DMS 273 treated with DMSO at 0.1 percent for 48 hours (cell line): ENCODE measurements at places on chromosomes 11 and 22.

DNA sequence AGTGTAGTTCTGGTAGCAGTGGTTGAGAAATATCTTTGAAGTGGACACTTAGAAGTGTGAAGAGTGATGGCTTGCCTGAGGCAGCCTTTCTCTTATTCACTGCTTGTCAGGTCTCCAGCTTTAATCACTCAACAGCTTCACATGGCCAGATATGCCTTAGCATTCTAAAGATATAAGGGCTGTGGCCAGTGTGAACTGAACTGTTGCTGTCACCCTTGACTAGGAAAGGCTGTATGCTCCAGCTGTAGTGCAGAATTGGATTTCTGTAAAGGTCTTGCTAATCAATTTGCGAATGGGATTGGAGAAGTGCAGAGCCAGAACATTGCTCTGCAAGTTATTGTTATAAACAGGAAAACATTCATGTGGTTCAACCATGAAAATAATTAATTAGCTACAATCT is 266.7 kb downstream of the TMEM135 start:
- DNase-seq = no peak

DNA sequence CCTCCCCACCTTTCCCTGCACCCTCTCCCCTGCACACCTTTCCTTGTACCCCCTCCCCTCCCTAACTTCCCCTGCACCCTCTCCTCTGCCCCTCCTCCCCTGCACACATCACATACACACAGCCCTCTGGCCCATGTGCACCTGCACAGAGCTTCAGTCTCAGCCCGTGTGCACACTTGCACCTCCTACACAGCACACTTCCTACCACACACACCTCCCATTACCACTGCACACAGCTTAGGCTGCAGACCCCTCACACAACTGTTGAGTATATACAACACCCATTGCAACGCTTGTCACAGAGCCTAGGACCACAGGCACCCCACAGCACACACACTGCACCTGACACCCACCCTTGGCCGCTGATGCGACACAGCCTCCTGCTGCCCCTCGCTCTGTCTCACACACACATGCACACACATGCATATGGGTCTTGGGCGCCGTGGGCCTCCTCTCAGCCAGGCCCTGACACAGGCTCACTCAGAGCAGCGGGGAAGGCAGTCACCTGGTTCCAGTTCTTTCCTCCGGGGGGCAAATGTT is 411 bp downstream of the SIGIRR start:
- no peak for DNase-seq

DNA sequence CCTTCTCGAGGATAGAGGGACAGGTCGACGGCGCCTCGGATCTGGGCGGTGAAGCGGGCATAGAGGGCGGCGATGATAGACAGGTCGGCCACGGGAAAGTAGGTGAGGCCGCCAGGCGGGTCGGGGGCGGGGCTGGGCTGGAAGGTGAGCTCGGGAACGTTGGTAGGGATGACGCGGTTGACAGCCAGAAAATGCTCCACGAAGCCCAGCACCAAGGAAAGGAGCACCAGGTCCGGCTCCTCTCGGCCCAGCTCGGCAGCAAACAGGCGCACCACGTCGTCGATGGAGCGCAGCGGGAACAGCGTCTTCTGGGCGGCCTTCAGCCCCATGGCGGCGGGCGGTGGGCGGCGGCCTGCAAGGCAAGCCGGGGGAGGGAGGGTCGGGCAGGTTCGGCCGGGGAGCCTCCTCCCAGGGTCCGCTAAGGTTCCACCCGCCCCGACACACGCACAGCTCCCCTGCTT is 540 bp downstream of the MEN1 start:
- no peak for DNase-seq

GRCh38 chr11:130247319-130247718 is 67.4 kb downstream of the ZBTB44 start:
- DNase-seq = no peak

DNA sequence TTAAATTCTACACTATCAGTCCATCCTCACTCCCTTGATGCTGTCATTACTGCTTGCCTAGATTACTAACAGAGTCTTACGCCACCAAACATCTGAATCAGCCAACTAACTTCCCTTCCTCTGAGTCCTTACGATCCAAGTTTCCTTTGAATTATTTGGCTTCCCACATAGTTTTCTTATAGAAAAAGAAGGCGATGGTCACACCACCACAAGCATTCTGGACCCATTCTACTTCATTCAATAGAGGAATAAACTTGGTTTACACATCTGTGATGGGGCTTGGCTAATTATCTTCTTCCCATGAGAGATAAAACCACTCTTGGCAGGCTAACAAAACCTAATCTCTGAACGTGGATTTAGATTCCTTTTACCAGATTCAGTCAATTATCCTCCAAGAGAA is 35.0 kb downstream of the INTS4 start:
- no peak for DNase-seq

DNA sequence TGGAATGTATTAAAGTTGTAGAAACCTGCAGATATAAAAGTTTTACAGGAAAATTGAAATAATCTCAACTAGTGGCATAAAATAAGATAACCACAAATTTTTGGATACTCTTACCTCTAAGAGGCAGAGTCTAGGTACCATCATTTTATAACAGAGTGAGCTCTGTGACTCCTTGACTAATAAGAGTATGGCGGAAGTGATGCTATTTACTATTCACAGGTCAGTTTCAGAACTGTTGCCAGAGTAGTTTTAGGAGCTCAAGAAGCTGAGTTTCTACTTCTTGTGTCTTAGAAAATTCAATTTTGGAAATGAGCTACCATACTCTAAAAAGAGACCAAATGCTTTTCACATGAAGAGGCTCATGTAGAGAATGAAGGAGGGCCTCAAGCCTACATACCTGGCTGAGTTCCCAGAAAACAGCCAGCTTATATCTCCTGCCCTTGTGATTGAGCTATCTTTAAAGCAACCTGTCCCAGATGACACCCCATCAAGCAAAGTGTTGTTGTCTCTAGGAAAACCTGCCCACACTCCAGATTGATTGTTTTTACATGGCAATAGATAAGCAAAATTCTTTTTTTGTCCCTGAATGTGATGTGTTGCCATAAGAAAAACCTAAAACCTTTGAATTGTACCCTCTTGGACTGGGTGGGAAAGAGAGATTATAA is 712.8 kb upstream of the CNTN5 start:
- DNase-seq = no peak

DNA sequence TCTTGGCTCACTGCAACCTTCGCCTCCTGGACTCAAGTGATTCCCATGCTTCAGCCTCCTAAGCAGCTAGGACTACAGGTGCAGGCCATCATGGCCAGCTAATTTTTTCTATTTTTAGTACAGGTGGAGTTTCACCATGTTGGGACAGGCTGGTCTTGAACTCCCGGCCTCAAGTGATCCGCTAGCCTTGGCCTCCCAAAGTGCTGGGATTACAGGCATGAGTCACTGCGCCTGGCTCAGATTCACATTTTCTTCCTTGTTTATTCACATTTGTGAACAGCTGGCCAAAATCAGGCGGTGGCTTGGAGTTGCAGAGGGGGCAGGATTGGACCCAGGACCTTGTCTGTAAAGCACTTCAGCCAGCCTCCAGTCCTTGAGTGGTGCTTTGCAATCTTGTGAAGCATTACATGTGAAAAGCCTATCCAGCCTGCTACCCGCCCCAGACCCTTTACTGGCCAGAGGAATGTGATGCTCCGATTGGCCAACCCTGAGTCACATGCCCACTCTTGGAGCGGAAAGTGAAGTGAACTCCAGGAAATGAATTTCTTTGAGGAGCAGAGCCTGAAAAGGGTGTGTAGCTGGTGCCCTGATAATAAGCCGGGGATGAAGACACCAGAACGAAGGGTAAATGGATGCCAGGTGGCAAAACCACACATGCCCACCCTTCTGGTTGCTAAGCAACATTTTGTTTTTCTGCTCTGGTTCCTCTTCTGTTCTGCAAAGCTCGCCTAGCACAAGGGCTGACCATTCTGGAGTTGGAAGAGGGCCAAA is 62.6 kb upstream of the PTPRJ start:
- DNase-seq = peak; percentile 95

- DNase-seq = no peak
Measured at GRCh38 chr22:17777005-17777716, 2.9 kb upstream of the BID start.
